ENCODE measurements at places on chromosomes 7 and 10.

DNA sequence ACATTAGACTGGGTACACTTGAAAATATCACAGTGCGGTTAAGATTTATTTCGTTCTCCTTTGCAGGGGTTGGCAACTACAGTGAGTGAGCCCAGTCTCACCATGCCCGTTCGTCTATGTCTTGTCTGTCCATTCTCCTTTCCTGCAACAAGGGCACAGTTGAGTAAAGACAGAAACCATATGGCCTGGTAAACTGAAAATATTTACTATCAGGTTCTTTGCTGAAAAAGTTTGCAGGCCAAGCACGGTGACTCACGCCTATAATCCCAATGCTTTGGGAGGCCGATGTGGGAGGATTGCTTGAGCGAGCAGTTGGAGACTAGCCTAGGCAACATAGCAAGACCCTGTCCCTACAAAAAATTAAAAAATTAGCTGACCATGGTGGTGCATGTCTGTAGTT, 11.4 kb upstream of the KCTD7 start:
- DNase-seq, result no peak

- no peak for DNase-seq
These were observed 113.8 kb downstream of the PRPF18 start for GRCh38 chr10:13700473-13701144.

- DNase-seq, result no peak
These were observed 3.8 kb downstream of the NFE2L3 start for GRCh38 chr7:26155531-26156375.

DNA sequence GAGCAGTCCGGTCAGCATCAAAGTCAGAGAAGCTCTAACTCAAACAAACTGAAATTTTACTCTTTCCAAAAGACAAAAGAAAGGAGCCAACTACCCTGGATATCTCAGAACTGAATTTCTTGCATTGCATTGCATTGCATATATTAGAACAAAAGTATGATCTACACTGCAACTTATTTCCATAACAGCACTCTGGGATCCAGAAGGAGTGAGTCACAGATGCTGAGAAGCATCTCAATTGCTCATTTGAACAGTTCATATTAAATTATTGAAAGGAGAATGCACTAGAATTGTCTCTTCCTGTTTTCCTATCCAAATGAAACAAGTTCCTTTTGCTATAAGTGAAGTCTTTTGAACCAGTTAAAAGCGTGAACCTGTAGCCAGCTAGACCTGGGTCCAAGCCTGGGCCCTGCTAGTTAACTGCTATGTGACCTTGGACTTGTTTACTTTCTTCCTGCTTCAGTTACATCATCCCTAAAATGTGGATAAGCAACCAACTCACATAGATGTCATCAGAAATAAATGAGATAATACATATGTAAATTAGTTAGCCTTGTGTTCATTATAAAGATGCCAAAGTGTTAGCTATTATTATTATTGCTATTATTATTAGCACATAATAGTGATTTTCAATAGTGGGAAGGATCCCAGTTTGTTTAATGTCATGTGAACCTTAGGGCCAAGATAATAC, 184.1 kb downstream of the CREB5 start:
- no peak for DNase-seq

- DNase-seq, result no peak
These were observed 51.9 kb upstream of the PTN start for GRCh38 chr7:137395420-137395819.

DNA sequence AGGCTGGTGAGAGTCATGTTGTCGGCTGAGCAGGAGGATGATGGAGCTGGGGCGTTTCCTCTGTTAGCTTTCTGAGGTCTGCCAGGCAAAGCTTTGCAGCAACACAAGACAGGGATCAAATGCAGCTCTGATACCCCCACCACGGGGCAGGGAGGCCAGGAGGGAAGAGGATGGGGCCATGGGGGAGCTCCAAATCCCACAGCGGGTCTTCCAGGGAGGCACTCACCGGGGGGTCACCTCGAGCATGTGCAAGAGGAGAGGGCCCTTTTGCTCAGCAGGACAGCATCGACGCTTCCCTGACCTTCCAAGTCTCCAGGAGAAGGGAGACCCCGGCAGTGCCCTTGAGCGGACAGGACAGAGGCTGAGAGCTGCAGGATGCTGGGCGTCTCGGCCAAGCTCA, 127.5 kb downstream of the WDR37 start:
- no peak for DNase-seq

GRCh38 chr10:92111336-92111939, 179.4 kb downstream of the CPEB3 start:
- no peak for DNase-seq

- DNase-seq, result no peak
These were observed 18.5 kb downstream of the ESYT2 start for GRCh38 chr7:158810846-158811245.

DNA sequence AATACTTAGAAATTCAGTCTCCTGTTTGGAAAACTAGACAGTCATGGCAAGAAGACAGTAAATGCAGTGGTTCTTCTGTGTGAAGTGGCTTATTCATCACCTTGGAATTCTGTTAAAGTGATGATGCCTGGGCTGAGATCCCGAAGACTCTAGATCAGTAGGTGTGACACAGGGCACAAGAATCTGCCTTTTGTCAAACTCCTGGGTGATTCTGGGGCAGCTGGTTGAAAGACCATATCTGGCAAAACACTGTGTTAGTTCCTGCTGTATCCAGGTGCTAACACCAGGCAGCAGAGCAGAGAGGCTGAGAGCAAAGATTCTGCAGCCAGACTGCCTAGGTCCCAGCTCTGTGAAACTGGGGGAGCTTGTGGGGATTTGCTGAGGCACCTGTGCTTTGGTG, 26.5 kb downstream of the MRC1 start:
- DNase-seq, result no peak

GRCh38 chr10:121838149-121838548, 89.7 kb downstream of the ATE1 start:
- no peak for DNase-seq

DNA sequence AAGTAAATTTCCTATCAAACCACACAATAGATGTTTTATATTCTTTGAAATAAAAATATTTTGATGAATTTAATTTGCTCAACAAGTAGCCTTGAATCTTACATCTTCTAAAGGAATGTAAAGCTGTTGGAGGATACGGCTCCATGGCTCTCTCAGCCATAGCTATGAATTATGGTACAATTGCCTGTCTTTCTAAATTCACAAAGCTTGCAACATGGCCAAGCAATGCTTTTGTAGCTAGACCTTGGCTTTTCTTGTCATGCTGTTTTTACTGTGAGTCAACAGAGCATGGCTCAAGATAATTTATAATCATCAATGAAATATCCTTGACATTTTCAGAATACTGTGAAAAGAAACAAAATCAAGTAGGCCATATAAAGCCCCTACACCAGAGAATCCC, 286.7 kb downstream of the CACNA2D1 start:
- DNase-seq, result no peak

DNA sequence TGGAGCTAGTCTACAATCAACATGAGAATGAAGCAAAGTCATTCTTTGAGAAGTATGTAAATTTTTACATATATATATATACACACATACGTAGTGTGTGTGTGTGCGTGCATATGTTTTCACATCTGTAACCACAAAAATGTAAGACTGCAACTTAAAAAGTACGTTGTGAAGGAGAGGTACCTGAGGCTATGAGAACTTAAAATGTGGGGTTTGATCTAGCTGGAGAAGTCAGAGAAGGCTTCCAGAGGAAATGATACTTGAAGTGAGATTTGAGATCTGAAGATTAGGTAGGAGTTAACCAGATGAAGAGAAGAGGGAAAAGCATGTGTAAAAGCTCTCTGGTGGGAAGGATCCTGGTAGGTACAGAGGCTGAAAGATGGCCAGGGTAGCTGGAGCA, 5.8 kb downstream of the TAF5 start:
- no peak for DNase-seq

Data from activated CD8-positive, alpha-beta memory T cell treated with anti-CD3 and anti-CD28 coated beads, Interleukin-2, amount 50 U/mL, for 4 hours (primary cell).